Activated T-cell treated with anti-CD3 and anti-CD28 coated beads, Interleukin-2, amount 50 U/mL, for 24 hours (primary cell): ENCODE measurements at places on chromosomes 5 and 9.

DNA sequence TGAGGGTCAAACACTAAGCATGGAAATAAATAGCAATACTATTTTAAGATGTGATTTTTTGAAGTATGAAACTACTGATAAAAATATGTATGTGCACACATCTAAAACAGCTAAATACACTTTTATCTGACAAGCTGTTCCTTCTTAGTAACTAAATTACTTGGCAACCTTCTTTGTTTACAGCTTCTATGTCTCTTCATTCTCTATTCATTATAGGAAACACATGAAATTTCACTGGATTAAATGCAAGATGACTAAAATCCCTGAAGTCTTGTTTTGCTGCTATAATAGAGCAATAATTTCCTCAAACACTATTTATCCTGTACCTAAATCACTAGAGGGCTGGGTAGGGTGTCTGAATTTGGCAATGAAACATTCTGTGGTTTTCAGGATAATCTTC lies 11.7 kb downstream of the RICTOR start:
- DNase-seq, result no peak

DNA sequence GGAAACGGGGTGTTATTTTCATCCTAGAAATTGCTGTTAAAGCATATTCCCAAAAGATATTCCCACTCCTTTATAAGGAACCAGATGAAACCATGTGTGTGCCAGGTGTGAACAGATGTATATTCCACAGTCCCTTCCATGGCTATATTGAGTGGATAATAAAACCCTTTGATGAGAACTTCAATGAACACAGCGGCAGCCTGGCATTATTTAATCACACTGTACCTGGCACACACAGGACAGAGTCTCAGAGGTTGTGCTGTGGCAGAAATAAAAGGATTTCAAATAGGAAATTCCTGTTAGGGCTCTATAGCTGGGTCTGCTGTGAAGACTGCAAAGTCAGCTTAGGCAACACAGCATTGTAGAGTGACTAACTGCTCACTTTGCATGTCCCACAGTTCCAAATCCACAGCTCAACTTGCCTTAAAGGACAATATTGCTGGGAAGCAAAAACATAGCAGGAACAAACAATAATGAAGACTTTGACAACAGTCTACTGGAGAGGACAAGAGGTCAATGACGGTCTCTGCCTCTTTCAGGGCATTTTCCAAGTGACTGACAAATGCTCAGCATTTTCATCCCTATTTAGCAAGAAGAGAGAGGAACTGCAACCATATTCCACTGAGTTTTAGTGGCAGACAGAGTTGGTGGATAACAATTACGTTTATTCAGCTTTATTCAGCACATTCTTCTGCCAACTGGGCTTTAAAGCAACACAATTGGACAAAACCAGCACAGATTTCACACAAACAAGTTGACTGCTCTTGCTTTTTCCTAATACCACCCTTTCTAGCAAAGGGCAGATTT lies 255.7 kb upstream of the RGMB start:
- no peak for DNase-seq

- DNase-seq, result no peak
These were observed 24.8 kb downstream of the PPP3R2 start for GRCh38 chr9:101569741-101570501.

DNA sequence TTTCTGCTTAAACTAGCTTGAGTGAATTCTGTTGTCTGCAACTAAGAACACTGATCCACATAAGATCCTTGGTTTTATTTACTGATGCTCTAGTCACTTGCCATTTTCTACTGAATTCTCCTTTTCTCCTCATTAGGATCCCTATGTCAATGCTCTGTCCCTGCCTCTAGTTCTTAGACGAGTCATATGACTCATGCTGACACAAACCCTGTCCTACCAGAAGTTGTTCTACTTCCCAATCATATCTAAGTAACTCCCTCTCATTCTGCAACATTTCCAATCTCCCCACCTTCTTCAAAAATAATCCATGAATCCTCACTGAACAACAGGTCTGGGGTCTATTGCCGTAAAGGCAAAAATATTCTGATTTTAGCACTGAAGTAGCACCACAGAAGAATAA lies 47.1 kb upstream of the DMRT1 start:
- DNase-seq, result no peak

DNA sequence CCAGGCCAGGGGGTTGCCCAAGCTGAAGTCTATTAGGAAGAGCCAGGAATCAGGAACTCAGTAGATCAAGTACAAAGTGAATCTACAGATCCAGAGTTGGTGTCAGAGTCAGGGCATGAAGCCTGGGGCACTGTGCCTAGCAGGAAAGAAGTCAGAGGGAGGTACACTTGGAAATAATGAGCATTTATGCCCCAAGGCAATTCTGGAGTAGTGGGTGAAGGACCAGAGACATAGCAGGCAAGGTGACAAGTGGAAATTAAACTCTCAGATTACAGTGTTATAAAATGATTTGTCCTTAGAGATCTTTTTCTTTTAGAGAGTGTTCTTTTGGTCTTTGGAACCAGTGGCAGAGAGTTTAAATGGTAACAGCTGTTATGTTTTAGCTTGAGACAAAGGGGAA lies 138.0 kb downstream of the ADAMTSL1 start:
- DNase-seq, result no peak

GRCh38 chr5:80565330-80565729 lies 4.8 kb downstream of the ANKRD34B start:
- no peak for DNase-seq

DNA sequence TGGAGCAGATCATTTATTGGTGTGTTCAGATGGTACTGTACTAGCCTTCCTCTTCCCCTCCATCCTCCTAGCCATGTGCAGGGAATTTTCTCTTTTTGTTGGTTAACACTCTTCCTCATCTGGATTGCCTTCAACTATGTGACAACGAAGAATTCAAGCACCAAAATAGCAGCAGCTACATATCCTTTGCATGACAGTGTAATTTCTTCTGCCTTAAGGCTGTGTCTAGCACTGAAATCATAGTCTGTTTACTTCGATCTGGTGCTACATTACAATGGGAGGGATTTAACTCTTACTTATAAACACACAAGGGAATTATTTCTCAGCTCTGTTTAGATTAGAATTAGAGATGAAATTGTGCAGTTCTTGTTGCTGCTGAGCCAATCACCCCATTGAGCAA lies 260.4 kb downstream of the ARL15 start:
- DNase-seq, result no peak

- DNase-seq, result no peak
These were observed 267.6 kb downstream of the KCTD16 start for GRCh38 chr5:144438237-144438636.

GRCh38 chr5:178234750-178235587 lies 2.4 kb upstream of the PHYKPL start:
- peak; percentile 85 for DNase-seq

- no peak for DNase-seq
These were observed 271.6 kb downstream of the AUH start for GRCh38 chr9:91090130-91090410.

DNA sequence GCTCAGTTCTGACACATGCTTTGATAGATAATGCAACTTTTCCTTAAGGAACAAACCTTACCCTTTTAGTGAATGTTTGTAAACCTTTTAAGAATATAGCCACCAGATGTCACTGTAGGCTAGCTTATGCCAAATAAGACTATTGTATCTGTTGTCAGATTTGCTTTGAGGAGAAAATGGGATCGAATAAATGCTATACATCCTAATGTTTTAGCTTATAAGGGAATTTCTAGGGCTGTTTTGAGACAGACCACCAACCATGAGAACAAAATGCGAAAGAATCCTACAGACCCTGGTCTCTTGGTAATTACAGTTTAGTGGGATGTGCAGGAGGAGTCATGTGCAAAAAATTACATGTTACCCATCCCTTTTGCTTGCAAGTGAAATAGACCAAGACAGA lies 127.6 kb upstream of the NMUR2 start:
- DNase-seq, result no peak

- DNase-seq, result no peak
These were observed 46.4 kb downstream of the SARDH start for GRCh38 chr9:133691626-133692363.

GRCh38 chr9:101162231-101162630 lies 133.7 kb downstream of the PLPPR1 start:
- DNase-seq, result no peak

- no peak for DNase-seq
These were observed 196.6 kb downstream of the TTLL11 start for GRCh38 chr9:121896545-121896943.

DNA sequence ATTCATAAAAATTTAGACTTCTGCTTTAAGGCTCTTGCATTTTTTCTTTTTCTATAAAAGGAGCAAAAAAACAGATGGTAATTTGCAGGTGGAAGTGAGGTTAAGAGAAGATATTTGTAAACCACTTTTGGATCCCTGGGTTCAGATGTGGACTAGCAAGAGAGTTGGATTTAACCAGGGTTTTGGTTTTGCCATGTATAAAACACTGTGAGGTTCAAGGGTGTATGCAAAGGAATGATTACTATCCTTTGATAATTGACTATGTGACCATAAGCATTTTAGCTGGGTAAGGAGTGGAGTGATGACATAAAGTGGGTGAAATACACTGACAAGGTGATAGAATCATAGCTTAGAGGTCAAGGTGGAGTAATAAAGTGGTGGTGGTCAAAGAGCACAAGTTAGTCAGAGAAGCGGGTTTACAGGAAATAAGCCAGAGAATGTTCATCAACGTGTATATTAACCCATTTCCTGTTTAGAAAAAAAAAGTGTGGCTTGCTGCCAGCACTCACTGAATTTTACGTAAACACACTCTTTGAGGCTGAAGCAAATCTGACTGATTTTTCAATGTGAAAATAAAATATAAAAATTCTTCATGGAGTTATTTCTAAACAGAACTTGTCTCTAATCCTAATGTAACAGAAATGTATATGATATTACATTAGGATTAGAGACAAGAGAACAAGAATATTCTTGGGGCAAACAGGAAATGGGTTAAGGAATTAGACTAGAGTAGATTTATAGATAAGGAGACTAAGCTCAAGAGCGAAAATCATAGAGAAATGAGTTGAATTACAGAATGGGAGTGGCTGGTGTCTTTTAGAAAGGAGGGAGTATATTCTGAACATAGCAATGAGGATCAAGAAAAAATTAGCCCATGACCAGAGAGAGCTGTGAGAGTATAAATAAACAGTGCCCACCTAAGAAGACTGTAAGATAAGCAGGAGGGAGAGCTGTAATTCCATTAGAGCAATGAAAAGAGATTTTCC lies 74.5 kb downstream of the CDKN2A start:
- DNase-seq, result no peak

- no peak for DNase-seq
These were observed 82.5 kb downstream of the SEMA6A start for GRCh38 chr5:116492016-116492623.

GRCh38 chr9:131631306-131631705 lies 86.0 kb downstream of the PRRT1B start:
- DNase-seq, result no peak

- no peak for DNase-seq
These were observed 22.7 kb upstream of the FSTL4 start for GRCh38 chr5:133635051-133635450.

DNA sequence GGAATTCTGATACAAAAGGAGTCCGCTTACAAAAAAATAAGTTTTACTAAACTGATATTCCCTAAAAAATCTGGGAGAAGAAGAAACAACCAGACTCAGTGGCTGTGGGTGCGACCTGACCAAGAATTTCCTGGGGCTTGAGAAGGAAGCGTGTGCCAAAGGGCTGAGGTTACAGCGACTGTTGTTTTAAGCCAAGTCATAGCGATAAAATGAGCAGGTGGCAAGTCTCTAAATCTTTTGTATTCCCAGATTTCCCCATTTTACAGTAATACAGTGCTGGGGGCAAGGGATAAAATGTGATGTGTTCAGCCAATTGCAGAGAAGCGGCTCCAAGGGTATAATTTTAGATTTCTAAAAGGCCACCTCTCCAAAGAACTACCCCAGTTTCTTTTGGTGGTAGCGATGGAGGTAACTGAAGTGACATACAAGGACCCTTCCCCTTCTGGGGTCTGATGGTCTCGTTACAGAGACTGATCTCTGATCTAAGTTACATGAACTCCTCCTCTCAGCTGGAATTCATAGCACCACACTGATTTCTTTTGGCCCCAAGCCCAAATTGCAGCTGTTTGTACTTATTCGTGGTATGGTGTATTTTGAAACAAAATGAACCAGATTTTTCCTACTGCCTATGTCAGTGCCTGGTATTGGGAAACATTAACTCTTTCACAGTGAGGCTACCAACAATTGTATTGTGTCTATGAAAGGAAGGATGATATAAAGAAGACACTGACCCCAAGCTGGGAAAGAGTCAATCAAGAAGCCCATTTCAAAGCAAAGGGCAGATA lies 41.6 kb downstream of the LPAR1 start:
- no peak for DNase-seq

- no peak for DNase-seq
These were observed 114.4 kb upstream of the DMRTA1 start for GRCh38 chr9:22332202-22332601.

- DNase-seq, result no peak
These were observed 1590.2 kb downstream of the EFNA5 start for GRCh38 chr5:106080535-106080934.

DNA sequence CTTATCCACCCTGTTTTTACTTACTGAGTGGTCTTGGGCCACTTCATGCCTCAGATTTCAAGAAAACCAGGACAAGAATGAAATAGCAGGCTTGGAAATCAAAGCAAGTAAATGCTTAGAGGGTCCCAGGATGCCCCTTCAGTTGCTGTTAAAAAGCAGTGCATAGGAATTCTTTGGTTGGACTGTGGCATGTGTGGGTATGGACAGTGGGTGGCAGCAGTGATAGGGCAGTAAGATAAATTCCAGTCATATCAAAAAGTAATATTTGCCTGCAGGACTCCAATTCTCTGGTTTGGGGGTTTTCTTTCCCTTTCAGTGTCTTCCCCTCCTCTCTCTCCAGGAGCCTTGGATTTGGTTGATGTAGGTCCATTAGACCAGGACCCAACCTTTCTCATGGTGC lies 306.7 kb upstream of the CLINT1 start:
- DNase-seq, result no peak

- DNase-seq, result no peak
These were observed 68.4 kb downstream of the PPARGC1B start for GRCh38 chr5:149798466-149798865.

- DNase-seq, result no peak
These were observed 194.5 kb downstream of the PLK2 start for GRCh38 chr5:58265246-58265930.

GRCh38 chr9:129783516-129784361 lies 19.2 kb upstream of the TOR1B start:
- peak; percentile 78 for DNase-seq

DNA sequence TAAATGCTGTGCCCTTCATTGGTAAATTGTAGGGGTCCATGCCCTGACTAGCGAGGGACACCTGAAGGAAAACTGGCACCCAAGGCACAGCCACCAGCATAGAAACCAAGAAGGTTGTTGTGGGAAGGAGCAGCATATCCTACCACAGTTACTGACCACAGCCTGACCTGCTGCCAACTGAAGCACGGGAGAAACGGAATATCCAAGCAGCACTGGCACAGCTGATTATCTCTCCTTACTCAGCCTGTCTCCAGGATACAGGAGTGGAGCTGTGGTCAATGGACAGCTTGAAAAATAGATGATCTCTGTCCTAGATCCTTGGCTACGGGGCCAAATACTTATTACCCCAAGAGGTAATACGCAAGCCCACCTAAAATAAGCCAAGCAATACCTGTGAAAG lies 164.5 kb downstream of the ATPSCKMT start:
- no peak for DNase-seq

- no peak for DNase-seq
These were observed 315.3 kb upstream of the SLC30A5 start for GRCh38 chr5:68778484-68778883.
